Activated gamma-delta T cell (primary cell): ENCODE measurements at places on chromosomes 7 and 10.

- DNase-seq, result no peak
Observed at GRCh38 chr7:45689797-45690761, 115.9 kb downstream of the ADCY1 start.

DNA sequence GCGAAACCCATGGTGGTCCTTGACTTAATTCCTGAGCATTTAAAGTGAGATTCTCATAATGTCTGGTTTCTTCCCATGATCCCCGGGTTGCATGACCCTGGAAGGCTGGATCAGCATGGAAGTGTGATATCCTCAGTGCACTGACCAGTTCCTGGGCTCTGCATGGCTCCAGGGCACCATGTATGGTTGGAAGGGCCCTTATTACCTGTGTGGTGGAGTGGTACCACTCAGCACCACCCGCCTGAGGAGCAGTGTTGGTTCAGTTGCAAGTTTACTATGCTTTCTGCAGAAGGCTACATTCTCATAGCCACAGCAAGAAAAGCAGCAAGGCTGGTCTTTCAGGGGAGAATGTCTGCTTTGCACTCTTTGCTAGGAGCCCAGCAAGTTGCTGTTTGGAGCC lies 325.7 kb upstream of the MKI67 start:
- no peak for DNase-seq

DNA sequence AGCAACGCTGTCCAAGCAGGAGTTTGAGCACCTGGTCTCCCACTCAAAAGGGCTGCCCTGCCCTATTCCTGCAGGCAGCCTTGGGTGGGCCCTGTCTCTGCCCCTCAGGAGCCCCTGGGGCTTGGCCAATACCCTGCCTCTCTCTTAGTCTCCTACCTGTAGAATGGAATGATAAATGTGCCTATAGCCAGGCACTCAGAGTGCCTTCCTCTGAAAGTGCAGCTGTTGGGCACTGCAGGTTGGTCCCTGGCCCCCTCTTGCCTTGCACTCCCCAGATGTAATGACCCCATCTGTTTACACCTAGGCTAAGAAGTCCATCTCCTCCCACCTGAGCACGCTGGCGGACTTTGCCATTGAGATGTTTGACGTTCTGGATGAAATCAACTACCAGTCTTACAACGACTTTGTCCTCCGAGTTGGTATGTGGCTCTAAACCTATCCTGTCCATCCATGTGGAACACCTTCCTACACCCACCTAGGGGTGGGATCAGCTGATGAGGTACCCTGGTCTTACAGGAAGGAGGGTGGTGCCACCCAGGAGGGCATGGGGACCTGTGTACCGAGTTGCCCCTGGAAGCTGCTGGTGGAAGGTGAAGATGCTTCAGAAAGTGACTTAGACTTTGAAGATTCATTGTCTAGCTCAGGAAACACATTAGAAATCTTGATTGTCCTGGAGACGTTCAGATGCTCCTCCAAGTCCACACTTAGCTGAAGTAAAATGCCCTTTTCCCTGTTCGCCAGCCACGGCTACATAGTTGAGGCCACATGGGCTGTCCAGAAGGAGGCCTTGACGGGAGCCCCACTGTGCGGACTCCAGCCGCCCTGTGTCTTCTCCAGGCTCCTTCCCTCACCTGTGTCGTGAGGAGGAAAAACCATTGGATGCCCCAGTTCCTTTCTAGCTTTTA lies 134.1 kb downstream of the ADCY1 start:
- no peak for DNase-seq

DNA sequence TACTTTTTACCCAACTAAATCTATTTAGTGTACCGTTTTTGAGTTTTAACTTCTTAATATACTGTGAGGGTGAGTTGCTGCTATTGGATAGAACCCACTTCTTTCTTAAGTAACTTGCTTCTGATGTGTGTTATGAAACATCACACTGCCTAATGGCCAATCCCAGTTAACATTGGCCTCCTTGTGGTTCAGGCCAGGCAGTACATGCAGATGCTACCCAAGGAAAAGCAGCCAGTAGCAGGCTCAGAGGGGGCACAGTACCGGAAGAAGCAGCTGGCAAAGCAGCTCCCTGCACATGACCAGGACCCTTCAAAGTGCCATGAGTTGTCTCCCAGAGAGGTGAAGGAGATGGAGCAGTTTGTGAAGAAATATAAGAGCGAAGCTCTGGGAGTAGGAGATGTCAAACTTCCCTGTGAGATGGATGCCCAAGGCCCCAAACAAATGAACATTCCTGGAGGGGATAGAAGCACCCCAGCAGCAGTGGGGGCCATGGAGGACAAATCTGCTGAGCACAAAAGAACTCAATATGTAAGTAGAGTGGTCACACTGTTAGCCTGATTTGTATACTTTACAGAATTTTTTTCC lies 39.7 kb downstream of the TES start:
- DNase-seq, result no peak

GRCh38 chr7:134396031-134396430 lies 62.9 kb downstream of the AKR1B1 start:
- DNase-seq, result no peak

DNA sequence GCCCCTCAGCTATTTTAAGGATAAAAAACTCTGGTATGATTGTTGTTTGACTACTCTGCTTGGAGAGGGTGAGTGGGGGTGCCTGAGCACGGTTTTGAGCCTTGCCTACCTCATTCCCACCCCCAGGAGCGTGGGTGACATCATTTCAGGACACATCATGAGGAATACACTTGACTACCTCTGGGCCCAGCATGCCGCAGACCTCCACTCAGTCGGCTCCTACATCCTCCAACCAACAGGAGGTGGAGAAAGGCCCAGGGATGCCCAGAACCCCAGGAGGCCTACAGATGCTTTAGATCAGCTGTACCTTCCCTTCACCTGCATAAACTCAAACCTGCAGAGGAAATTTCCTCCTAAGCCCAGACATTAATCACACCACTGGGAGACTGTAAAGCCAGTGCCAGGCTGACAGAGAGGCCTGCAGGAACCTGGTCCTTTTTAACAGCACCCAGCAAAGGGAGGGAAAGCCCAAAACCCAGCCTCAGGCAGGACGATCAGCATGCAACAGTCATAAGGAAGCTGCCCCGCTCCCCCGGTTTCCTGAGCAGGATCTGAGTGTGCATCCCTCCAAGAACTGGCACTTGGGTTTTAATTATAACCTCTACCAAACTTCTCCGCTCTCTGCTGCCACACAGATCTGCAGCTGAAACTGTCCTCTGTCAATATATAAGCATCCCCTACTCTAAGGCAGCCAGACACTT lies 61.7 kb upstream of the ZNRF2 start:
- no peak for DNase-seq

- DNase-seq, result peak; percentile 95
Observed at GRCh38 chr10:12348870-12349628, at the start of gene CAMK1D. Gene CAMK1D, plus strand, starts transcription at chr10:12349547.

GRCh38 chr10:79238606-79239005 lies 108.7 kb upstream of the PPIF start:
- DNase-seq, result no peak

DNA sequence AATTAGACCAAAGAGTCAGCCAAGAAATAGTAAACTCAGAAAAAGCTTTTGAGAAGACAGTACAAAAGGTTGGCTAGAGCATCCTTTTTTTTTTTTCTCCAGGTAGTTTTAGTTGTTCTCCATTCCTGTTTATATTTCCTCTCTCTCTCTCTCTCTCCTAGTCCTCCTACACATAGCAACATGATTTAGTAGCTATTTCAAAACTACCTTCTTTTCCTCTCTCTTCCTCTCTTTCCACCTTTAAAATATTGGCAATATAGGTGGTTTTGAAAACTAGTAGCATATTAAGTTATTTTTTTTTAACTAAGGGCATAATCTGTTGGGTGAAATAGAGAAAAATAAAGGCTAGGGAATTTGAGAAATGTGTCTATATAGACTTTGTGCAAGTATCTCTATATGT lies 5.0 kb downstream of the SKIDA1 start:
- no peak for DNase-seq

- no peak for DNase-seq
Observed at GRCh38 chr10:132249226-132249724, 58.5 kb downstream of the STK32C start.

GRCh38 chr10:89374713-89375141 lies 3.1 kb upstream of the IFIT1B start:
- DNase-seq, result no peak

DNA sequence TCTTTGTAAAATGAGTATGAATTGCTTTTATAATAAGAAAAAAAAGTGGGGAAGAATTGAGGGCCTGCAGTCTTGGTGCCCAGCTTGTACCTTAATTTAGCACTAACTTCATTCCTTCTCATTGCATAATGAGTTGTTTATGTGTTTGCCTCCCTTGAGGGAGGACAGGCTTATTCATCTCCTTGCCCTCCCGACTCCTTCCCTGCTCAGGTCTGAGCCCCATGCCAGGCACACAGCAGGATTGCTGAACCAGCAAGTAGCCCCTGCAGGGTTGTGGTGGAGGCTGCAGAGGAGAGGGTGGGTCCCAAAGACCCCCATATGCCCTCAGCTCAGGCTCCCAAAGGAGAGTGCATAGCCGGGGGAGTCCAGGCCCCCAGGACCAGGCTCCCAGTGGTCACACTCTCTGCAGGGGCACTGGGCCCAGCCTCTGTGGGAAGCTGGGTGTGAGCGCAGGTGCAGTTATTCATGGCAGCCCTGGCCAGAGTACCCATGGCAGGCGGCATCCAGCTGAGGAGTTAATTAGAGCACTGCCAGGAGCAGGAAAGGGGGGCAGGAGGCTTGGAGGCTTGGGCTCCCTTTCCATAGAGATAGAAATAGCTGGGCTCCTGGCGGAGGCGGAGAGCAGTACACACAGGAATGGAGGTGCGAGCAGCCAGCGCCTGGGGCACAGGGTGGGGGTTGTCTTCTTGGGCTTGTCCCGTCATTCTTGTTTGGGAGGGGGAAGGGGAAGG lies 28.2 kb upstream of the GOLGA7B start:
- no peak for DNase-seq
